ENCODE measurements at places on chromosomes 16 and 17.
A peak's percentile ranks its signal among the peaks of the same experiment; 100 is the strongest.

DNA sequence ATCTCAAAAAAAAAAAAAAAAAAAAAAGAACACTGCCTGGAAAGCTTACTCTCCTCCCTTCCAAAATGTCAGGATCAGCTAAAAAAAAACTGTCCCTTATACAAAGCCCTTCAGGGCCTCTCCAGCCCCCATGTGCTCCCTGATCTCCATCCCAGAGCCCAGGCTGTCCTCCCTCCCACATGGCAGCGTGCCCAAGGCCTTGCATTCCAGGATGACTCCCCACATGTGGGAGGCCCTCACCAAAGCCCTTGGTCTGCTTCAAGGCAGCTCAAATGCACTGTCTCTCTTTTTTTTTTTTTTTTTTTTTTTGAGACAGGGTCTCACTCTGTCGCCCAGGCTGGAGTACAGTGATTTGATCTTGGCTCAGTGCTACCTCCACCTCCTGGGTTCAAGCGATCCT is 2.3 kb downstream of the FDXR start:
- no peak for DNase-seq

DNA sequence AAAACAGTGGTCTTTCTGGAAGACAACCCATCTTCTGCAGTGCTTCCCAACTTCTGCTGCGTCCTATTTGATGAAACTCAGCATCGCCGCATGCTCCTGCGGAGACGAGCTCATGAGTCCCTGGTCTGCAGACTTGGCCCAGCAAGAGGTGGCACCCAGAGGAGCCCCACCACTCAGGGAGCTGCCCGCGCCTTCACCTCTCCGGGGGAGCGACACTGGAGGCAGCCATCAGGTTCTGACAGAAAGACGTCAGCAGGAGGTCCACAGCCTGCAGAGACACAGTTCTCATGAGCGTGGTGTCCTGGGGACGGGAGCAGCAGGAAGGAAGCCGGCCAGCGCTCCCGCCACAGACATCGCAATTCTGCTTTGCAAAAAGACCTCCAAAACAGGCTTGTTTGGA is 46.1 kb downstream of the FANCA start:
- DNase-seq, result no peak

DNA sequence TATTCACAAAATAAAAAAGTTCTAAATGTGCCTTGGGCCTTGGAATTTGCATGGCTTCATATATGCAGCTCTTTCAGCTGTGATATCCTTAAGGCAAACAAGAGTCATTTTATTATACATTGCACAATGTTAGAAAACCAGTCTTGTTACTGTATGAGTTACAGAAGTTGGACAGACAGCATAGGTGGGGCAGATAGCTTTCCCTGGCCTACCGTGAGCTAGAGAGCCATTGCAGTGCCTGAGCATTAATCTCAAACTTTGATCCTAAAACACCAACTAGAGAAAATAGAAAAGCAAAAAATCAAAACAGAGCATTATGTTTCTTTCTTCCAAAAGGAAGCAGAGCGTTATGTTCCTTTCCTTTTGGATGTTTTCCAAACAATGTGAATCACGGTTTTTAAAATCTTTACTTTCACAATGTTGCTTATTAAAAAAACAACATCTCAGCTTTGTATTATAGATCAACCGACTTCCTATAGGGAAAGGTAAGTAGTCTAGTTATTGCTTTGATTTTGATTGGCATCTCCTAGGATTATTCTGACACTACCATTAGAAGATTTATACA is 32.2 kb downstream of the ARHGAP44 start:
- DNase-seq, result no peak

DNA sequence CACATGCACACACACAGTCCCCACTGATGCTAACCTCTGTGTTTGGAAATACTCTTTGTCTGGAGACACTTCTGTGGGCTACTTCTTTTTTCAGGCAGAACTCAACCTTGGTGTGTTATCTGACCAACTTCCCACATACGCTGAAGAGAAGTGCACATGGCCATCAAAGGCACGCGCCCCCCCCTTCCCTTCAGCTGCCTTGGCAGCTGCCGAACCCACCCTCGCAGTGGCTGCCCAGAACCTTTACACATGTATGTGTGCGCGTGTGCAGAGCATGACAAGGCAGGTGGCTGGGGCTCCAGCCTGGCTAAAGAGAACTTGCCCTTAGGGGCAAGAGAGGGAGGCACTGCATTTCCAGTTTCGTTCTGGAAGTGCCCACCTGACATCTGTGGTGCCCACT is 3.9 kb downstream of the RAPGEFL1 start:
- no peak for DNase-seq

GRCh38 chr16:27347930-27348685 is 34.3 kb downstream of the IL4R start:
- DNase-seq, result no peak

GRCh38 chr16:57013229-57013628 is 23.9 kb downstream of the NLRC5 start:
- no peak for DNase-seq

- no peak for DNase-seq
These were observed 4.3 kb downstream of the DUS1L start for GRCh38 chr17:82061047-82061925.

- DNase-seq, result peak; percentile 58
These were observed 15.4 kb upstream of the KATNB1 start for GRCh38 chr16:57720142-57720575.

GRCh38 chr17:50076591-50077235 is 18.4 kb upstream of the PDK2 start:
- no peak for DNase-seq

DNA sequence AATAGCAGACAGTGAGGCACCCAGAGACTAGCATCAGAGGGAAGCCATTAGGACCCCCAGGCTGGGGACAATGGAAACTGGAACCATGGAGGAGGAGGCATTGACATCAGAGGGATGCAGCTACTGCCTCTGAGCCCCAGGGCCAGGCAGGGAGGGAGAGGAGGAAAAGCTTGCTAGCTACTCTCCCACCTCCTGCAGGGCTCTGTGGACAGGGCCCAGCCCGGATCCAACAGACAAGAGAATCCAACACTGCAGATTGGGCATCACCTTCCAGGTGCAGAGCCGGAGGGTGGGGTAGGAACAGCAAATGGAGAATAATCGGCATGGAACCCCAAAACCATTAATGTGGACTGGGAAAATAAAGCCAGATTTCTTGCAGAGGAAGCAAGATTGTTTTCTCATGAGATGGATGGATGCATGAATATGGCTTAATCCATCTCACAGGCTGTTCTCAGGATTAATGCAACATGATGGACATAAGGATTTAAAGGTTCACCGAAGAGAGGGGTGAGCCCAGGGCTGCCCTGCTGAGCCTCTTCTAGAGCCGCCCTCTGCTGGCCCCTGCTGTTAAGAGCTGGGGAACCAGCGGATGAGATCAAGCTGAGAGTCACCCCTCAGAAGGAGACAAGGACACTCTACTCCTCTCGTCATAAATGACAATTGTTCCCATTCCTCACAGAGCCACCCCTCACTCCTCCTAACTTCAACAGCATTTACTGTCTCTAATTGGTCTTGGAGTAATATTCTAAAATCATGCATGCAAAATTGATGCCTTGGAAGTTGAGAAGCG is 48.8 kb downstream of the DNAH3 start:
- no peak for DNase-seq

DNA sequence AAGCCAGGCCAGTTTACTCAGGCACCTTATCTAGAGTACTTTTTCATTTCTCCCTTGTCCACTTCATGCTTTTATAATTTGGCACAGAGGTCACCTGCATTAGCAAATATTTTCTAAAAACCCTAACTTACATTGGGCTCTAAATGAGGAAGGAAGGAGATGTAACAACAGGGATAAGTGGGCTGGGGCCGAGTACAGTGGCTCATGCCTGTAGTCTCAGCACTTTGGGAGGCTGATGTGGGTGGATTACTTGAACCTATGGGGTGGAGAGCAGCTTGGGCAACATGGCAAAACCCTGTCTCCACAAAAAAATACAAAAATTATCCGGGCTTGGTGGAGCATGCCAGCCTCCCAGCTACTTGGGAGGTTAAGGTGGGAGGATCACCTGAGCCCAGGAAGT is 55.9 kb downstream of the TMEM100 start:
- no peak for DNase-seq

- DNase-seq, result no peak
These were observed 1.7 kb downstream of the IL4R start for GRCh38 chr16:27315333-27316037.

DNA sequence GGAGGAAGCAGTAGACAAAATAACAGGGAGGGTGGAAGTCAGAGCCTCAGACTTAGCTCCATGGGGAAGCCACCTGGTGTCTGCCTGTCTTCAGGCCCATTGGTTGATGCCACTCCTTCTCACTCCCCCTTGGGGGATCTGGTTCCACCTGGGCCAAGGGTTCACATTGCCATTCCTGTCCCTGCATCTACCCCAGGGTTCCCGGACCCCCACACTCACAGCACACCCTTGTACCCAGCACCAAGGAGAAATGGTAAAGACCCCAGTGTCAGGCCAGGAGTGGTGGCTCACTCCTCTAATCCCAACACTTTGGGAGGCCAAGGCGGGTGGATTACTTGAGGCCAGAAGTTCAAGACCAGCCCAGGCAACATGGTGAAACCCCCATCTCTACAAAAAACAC is 1.0 kb upstream of the CA7 start:
- DNase-seq, result no peak

GRCh38 chr17:49861150-49861884 is 13.4 kb upstream of the TAC4 start:
- peak; percentile 23 for DNase-seq

DNA sequence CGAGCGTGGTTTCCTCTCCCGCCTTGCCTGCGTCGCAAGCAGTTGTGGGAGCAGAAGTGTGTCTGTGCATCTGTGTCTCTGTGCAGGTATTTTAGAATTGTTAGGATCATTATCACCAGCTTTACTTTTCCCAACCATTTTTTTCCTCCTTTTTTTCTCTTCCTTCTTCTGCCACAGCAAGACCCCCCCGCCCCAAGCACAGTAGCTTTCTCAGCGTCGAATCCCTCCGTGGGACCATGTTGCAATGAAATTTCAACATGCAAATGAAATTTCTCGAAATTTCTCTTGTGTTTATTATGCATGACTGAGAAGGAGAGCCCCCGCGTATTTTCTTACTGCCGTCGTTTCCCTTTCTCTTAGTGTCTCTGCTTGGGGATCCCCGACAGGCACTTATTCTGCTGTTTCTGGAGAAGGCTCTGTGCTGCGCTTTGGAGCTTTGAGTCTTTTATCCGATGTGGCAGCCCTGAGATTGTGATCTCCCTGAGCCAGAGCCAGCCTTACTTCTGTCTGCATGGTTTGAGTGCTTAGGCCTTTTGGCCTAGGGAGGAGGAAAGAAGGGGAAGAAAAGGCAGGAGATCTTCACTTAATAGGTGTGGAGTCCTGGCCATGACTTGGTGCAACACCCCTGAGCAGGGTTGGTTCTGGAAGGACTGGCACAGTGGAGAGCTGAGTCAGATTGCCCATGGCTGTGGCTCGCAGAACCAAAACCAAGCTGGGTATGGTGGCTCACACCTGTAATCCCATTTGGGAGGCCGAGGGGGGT is 5.0 kb downstream of the ARMC7 start:
- DNase-seq, result no peak

GRCh38 chr16:88003316-88003715 is 52.1 kb downstream of the BANP start:
- no peak for DNase-seq

DNA sequence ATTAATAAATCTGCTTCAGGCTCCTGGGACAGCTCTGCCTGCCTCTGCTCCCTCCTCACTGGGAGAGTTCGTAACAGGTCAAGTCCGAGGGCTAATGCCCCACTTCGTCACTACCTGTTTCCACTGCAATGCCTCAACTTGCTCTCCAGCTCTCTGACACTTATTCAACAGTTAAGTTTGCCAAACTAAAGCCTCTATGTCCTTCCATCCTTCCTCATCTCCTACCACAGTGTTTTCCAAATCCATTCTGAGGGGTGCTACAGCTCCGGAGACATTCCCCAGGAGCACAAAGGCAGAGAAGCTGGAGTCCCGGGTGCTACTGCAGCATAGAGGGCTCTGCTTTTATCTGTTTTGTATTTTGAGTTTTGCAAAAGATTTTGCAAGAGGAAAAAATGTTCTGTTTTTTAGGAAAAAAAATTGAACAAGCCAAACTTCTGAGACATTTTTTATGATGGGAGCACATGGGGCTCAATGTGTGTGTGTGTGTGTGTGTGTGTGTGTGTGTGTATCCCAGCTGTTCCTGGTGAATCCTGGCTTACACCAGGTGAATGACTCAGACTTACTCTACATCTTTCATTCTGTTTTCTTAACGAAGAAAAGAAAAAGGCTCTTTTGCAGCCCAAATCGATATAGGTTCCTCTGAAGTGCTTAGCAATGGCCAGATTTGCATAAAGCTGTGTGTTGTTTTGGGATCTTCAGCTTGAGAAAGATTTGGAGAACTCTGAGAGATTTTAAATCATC is 46.1 kb upstream of the MYOCD start:
- DNase-seq, result no peak

DNA sequence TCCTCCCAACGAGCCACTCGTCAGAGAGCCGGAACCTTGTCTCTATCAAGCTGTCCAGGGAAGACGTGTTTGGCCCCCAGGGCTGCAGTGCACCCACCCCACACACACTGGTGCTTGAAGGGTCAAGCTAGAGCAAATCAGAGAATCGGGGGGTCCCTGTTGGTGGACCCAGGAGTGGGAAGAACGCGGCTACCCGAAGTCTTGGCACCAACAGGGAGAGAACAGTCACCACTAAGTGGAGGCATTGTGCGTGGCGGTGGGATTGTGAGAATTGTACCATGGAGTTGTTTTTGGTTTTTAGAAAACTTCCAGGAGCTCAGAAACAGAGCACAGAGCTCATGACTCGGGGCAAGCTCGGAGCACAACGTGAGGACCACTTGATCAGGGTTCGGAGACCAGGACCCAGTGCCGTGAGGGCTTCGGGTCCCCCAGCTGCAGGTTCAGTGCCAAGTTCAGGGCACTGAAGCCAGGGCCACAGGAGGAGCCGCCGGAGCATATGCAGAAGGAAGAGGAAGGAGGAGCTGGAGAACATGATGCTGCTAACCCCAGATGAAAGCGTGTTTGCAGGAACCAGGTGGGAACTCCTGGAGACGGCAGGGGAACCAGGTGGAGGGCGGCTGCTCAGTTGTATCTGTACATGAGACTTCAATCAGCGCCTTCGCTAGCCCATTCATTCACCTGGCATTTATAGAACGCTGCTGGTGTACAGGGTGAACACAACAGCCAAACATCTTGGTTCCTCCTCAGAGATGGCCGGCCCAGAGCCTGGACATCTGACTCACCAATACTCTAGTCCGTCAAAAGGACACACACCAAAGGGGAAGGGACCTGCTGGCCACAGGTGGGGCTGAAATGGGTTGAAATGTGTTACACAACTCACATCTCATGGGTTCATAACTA is 42.8 kb downstream of the METRNL start:
- no peak for DNase-seq

- no peak for DNase-seq
These were observed 39.8 kb downstream of the ABCA10 start for GRCh38 chr17:69188796-69189195.

DNA sequence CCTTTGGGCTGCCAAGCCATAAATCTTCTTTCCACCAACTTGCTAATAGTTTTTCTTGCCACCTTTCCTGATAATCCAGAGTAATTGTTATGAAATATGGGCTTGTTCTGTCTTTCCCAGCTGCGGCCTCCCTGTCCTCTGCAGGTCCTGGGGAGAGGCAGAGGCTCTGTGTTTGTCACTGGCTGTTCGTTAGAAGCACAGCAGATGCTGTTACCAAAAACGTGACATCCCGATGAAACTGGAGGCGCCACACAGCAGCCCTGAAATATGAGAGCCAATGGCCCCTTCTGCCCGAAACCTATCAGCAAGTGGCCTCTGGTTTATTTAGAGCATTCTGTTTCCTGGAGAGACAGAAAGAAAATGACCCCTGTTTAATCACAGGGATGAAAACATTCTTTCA is 115.1 kb upstream of the ANKFN1 start:
- DNase-seq, result no peak
